ENCODE measurements at places on chromosomes 16 and 17. TPM values are rescaled to one million over a fixed set of nuclear protein-coding genes. Genes with fewer than 3 reads are reported as not detected.

DNA sequence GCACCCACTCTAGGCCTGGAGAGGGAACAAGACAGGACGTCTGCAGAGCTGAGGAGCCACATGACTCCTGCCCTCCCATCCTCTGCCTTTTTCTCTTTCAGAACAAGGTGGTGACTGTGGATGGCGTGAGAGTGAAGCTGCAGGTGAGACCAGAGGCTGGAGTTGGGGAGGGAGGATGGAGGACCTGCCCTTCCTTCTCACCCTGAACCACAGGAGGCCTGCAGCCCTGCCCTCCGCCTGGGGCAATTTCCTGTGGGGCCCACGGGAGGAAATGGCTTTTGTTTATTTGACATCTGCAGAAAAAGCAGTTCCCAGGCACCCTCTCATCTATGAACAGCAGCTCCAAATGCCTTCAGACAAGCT, 5.1 kb downstream of the RAB37 start:
- DNase-seq = peak; percentile 72

SPG7 gene
- 125 TPM for total RNA-seq

TBC1D3E gene
- not detected for total RNA-seq

KCNJ12 gene
- not detected for total RNA-seq

DNA sequence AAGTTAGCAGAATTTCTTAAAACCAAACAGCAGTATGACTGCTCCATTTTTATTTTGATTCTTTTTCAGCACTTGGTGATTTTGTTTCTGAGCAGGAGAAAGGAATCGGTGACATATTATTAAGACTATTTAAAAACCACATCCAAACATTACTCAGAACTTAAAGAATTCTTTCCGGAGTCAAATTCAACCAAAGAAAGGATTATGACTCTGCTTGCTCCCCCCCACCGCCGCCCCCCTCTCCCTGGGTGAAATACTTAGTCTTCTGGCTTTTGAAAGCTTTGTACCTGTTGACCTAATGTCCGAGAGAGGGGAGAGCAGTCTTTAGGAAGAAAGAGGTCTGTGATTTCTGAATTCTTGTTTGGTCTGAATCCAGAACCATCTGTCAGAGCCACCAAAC, 17.9 kb upstream of the COL1A1 start:
- DNase-seq = no peak

- DNase-seq = no peak
These were observed 539 bp upstream of the VAMP2 start for GRCh38 chr17:8162997-8163977.

DNA sequence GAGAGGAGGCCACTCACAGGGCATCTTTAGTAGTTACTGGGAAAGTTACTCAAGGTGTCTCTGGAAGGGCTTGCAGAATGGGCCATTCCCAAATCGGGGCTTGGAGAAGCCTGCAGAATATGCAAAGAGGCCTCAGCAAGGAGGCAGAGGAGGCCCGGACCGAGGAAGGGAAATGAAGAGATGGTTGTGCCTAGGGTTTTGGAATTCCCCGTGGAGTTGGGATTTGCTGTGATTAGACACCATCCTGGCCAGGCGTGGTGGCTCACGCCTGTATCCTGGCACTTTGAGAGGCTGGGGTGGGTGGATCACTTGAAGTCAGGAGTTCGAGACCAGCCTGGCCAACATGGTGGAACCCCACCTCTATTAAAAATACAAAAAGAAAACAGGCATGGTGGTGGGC, 193.0 kb downstream of the IRF8 start:
- DNase-seq = no peak

GRCh38 chr17:56176091-56176490, 22.8 kb downstream of the ANKFN1 start:
- no peak for DNase-seq

DNA sequence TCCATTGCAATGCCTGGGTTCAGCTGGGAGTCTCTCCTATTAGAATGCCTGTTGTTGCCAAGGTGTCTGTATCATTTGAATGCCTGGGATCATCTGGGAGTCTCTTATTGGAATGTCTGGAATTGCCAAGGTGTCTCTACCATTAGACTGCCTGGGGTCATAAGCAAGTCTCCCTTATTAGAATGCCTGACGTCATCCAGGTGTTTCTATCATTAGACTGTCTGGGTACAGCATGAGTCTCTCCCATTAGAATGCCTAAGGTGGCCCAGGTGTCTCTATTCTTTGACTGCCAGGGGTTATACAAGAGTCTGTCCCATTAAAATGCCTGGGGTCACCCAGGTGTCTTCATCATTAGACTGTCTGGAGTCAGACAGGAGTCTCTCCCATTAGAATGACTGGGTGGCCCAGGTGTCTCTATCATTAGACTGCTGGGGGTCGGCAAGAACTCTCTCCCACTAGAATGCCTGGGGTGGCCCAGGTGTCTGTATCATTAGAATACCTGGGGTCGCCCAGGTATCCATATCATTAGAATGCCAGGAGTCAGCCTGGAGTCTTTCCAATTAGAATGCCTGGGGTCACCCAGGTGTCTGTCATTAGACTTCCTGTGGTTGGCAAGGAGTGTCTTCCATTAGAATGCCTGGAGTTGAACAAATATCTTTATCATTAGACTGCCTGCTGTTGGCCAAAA, 2274.0 kb downstream of the TP53TG3F start:
- DNase-seq = no peak

DNA sequence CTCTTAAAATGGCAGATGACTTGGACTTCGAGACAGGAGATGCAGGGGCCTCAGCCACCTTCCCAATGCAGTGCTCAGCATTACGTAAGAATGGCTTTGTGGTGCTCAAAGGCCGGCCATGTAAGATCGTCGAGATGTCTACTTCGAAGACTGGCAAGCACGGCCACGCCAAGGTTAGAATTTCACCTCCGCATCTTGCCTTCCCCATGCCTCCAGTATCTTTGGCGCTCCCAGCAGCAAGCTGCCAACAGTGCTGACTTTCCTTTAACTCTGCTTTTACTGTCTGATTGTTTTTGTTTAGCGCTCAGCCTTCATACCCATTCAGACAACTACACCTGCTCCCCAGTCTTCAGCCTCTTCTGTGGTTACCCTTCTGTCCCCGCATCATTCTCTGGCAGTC, 2.2 kb downstream of the EIF5A start:
- DNase-seq = no peak

DNA sequence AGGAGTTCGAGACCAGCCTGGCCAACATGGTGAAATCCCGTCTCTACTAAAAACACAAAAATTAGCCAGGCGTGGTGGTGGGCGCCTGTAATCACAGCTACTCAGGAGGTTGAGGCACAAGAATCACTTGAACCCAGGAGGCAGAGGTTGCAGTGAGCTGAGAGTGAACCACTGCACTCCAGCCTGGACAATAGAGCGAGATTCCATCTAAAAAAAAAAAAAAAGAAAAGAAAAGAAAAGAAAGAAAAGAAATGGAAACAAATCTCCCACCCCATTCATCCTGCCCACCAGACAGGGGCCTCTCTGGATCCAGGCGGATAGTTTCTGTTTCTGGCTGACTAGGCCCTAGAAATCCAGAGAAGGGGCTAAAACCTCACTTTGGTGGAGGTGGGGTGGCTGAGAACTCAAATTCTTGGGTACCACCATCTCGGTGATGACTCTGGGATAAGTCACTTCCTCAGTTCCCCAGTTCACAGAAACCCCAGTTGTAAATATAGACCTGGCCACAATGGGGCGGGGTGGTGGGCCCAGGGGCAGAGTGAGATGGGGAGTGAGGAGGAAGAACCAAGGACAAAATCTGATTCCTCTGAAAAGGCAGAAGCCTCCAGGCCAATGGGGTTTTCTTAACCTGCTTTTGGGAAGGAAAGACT, 22.2 kb downstream of the SOCS1 start:
- DNase-seq = peak; percentile 62

- no peak for DNase-seq
These were observed 2.5 kb upstream of the STARD3 start for GRCh38 chr17:39634384-39634871.

DNA sequence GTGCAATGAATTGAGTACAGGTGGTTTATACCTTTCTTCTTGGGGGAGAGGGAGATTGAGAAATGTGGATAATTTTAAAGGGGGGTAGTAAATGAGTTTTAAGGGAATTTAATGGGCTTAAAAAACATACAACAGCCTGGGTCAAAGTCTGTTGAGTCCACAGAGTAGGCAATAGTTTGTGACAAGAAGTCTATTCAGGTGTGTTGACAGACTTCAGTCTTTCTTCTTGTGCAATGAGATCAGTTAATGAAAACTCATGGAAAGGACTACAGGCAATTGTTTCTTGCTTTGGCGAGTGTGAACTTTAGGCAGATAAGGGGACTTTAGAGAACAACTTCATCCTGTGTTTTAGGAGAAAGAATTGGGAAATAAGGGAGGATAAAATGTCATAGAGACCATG, 507.8 kb upstream of the CA10 start:
- DNase-seq = no peak

DNA sequence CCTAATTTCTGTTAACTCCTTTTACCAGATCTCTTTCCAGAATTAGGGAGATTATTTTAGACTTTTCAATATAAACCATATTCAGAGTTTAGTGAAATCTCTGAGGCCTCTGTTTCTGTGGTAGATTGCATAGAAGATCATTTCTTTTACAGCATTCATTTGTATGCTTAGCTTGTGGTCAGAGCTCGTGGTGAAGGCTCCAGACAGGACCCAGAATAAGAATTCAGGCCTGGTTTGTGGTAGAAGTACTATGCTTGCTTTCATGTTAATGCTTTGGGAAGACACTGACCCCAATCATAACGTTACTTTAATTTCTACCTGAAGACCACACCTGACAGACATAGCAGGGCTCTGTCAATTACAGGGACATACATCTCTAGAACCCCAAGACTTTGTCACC, 258.1 kb downstream of the FTO start:
- DNase-seq = no peak

- peak; percentile 46 for DNase-seq
These were observed 129.7 kb upstream of the CHMP6 start for GRCh38 chr17:80861892-80862291.

GRCh38 chr16:12829096-12829888, 25.6 kb upstream of the CPPED1 start:
- DNase-seq = no peak

DNA sequence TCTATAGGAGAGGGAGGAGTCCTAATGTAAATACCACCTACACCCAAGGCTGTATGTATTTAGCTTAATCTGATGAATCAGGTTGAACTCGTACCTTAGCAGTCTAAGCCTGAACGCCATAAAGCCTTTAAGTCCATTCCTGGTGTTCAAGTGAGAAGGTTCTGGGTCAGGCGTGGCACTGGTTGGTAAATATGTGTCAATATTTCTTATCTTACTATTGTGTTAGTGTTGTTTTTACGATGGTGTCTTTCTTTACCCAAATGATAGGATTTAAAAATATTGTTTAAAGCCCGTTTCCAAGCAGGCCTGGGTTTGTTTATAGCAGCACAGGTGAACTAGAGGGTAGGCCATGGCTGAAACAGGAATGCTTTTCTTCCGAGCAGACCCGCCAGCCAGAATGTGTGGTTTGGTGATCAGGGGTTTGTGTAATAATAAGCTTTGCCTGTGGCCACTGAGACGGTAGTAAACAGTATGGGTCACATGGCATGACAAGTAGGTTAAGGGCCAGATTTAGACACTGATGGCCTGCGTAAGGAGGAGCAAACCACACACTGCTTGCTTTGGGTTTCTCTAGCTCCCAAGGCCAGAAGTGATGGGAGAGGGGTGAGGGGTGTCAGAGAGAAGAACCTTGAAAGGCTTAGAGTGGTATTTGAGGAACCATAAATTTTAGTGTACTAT, 3.3 kb downstream of the TMEM94 start:
- no peak for DNase-seq

DNA sequence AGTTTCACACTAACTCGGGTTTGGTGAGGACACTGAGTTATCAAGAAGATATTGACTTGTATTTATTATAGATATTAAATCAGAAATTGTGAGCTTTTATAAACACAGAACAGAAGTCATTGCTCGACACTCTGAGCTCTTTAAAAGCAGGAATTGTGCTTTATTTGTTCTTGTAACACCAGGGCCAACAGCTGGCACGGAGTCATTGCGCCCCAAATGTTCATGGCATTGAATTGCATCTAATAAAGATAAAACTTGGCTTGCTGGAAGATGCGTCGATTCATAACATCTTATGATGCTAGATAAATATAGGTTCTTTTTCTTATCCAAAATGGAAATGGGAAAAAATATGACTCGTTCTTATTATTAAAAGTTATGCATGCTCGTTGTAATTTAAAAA, 11.8 kb upstream of the MLYCD start:
- DNase-seq = no peak

GRCh38 chr17:14940108-14940937, 324.8 kb downstream of the PMP22 start:
- no peak for DNase-seq

GRCh38 chr17:7867881-7868329, 10.1 kb downstream of the CYB5D1 start:
- DNase-seq = no peak

PIMREG gene
- total RNA-seq = 9.3 TPM

DNA sequence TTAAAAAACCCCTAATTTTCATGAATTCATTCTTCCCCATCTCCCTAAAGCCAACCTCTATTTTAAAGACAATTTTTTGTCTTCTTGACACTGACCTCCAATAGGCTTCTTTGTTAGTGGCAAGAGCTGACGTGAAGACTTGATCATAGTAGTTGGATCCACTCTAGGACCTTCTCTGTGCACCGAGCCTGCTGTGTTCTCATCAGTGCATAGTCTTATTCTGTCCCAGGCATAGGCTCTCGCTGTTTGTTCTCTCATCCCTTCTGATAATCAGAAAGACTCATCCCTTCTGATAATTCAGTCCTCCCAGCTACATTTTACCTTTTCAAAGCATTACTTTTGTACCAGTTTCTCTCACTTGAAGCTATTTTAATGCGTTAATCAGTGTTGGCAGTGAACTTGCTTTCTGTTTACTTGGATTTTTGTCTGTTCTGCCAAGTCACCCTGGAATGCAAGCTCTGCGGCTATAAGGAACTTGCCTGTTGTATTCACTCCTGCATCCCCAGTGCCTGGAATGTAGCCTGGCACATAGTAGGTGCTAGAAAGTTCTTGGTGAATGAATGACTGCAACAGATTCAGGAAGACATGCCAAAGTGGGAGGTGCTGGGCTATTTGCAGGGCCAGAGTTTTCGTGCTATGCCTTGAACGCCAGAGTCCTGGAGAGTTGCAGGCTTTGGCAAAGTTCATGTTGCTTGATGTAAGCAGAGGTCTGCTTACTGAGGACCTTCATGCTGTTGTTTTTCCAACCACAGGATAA, 147.6 kb upstream of the MPHOSPH6 start:
- no peak for DNase-seq

DNA sequence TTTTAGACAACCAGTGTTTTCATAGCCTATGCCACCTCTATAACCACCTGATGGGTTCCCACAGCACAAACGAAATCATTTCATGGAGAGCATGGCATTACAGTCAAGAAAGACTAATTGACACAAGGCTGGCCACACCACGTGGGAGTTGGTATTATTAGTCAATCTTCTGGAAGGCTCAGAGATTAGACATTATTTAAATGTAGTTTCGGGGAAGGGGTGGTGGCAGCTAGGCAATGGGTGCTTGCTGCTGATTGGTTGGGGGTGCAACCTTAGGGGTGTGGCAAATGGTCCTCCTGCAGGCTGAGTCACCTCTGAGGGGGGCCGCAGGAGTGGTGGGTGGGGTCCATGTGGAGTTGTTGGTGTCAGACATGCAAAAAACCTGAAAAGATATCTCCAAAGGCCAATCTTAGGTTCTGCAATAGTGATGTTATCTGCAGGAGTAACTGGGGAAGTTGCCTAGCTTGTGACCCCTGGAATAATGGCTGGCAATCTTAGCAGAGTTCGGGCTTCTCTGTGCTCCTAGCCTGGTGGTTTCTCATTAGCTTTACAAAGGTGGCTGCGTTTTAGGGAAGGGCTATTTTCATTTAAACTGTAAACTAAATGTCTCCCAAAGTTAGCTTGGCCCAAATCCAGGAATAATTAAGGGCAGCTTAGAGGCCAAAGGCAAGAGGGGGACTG, 4.6 kb downstream of the TEN1 start:
- DNase-seq = no peak
